Bronchus fibroblast of lung (primary cell): ENCODE measurements at places on chromosomes 12 and 14. TPM values are rescaled to one million over a fixed set of nuclear protein-coding genes. Genes with fewer than 3 reads are reported as not detected.

B4GALNT3 gene
- total RNA-seq: under 0.01 TPM in 2 replicates

NGB gene
- total RNA-seq: not detected in 2 replicates

SLC4A8 gene
- 2.1 and 3.0 TPM in 2 replicates for total RNA-seq

KRT71 gene
- total RNA-seq: not detected in 2 replicates

VRTN gene
- not detected in 2 replicates for total RNA-seq

THAP2 gene
- total RNA-seq: 4.0 and 5.6 TPM in 2 replicates

CPNE6 gene
- not detected in 2 replicates for total RNA-seq

ADAM21 gene
- total RNA-seq: under 0.01 and 0.59 TPM in 2 replicates

MIPOL1 gene
- total RNA-seq: 5.6 and 7.6 TPM in 2 replicates

MYO1H gene
- not detected in 2 replicates for total RNA-seq

POLE2 gene
- 24.4 and 25.4 TPM in 2 replicates for total RNA-seq

LUM gene
- 100 and 103 TPM in 2 replicates for total RNA-seq

SLC39A5 gene
- 0.15 TPM in 1 of 2 replicates, not detected in the other for total RNA-seq

DHRS2 gene
- total RNA-seq: not detected in 2 replicates

FITM1 gene
- total RNA-seq: not detected in 2 replicates

TAS2R14 gene
- total RNA-seq: 0.15 and 1.0 TPM in 2 replicates

COL2A1 gene
- 0.17 and 1.2 TPM in 2 replicates for total RNA-seq

CD163L1 gene
- 0.15 and 0.17 TPM in 2 replicates for total RNA-seq

ETFBKMT gene
- total RNA-seq: 1.8 and 2.2 TPM in 2 replicates

TEX52 gene
- total RNA-seq: not detected in 2 replicates

DRAM1 gene
- 11.9 and 14.1 TPM in 2 replicates for total RNA-seq

ZC2HC1C gene
- 0.34 and 1.3 TPM in 2 replicates for total RNA-seq

GPR84 gene
- not detected in 2 replicates for total RNA-seq

SERPINA12 gene
- not detected in 2 replicates for total RNA-seq

KRT2 gene
- total RNA-seq: not detected in 2 replicates

PLEKHA5 gene
- total RNA-seq: 10.3 and 10.6 TPM in 2 replicates

ARL1 gene
- total RNA-seq: 53.3 and 59.5 TPM in 2 replicates

LBHD2 gene
- not detected in 2 replicates for total RNA-seq

SMCO2 gene
- not detected in 2 replicates for total RNA-seq

CLEC2A gene
- not detected in 2 replicates for total RNA-seq

LRP1-AS gene
- total RNA-seq: not detected in 2 replicates

MYL2 gene
- total RNA-seq: 0.74 TPM in 1 of 2 replicates, not detected in the other

RNF31 gene
- total RNA-seq: 49.9 and 53.7 TPM in 2 replicates

PTCSC3 gene
- total RNA-seq: not detected in 2 replicates

MYH6 gene
- total RNA-seq: not detected in 2 replicates

SPIC gene
- total RNA-seq: not detected in 2 replicates

TSPAN19 gene
- under 0.01 TPM in 1 of 2 replicates, not detected in the other for total RNA-seq
